Activated T-helper 9 cell treated with anti-CD3 and anti-CD28 coated beads, Interleukin-2, amount 50 U/mL, for 16 hours (primary cell): ENCODE measurements at places on chromosomes 7 and 10.

DNA sequence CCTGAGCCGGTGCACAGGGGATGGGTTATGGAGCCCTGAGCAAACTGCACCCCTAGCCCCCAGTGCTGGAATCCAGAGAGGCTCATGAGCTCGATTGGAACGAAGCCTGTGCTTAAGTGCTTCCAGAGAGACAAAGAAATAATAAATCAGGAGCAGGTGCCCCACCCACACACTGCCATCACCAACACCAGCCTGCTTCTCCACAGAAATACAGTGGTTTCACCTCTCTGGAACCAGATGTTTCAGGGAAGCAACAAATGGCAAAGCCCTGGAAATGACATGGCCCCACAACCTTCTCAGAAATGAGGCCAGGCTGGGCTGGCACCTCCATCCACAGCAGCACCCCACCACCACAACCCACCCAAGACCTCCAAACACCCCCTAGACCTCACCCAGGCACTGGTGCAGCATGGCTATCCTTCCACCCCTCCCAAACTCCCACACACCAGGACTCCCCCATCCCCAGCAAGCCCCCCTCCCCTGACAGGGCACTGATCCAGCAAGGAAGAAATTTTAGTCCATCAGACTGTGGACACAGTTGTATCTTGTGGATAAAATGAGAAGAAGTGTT, 4.1 kb upstream of the SLC18A3 start:
- DNase-seq: no peak

- DNase-seq: no peak
These were observed 74.5 kb downstream of the SND1 start for GRCh38 chr7:127726476-127726875.

DNA sequence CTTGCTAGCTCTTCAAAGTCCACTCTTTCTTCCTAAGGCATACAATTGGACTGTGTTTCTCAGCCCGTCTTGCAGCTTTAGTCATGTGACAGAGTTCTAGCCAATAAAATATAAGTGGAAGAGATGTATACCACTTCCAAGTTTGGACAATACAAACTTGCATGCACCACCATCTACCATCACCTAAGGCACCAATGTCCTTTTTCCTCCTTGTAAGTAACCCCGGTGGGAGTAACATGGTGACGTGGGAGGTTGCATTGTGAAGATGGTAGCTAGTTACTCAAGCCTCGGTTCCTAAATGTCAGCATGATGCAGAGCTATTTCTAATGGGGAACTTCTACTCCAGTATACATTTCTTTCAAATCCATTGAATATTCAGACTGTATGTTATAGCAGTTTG, 5.3 kb upstream of the CACNB2 start:
- DNase-seq: no peak

DNA sequence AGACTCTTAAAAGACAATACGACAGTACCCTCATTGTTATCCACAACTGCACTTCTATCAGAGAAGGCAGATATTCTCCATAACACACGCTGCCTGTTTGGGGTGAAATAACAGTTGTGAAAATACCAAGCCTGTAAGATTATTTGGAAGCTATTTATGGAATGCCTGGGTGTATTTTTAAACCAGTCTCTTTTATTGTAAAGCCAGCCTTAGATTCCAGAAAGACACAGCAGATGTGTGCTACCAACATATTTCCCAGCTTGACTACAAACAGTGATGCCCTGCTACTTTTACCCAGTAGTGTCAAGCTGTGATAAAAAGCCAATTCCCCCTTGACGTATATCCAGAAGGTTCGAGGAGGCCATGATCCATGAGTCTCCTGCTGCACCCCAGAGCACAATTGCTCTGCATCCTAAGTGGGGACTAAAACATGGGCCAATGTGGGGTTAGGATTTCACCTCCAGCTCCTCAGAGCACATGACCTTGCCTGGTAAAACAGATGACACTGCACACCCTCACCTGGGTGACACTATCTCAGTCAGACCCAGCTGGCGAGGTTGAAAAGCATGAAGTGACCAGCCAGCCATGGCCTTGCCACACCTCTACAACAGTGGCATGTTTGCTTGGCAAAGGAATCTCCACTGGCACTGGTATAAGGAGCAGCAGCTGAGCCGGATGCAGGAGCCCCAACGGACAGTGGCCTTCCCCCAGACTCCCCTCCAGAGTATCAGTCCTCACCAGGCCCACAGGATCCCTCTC, 62.2 kb downstream of the GFRA1 start:
- no peak for DNase-seq

- DNase-seq: no peak
These were observed 32.3 kb downstream of the NOD1 start for GRCh38 chr7:30446266-30446665.

DNA sequence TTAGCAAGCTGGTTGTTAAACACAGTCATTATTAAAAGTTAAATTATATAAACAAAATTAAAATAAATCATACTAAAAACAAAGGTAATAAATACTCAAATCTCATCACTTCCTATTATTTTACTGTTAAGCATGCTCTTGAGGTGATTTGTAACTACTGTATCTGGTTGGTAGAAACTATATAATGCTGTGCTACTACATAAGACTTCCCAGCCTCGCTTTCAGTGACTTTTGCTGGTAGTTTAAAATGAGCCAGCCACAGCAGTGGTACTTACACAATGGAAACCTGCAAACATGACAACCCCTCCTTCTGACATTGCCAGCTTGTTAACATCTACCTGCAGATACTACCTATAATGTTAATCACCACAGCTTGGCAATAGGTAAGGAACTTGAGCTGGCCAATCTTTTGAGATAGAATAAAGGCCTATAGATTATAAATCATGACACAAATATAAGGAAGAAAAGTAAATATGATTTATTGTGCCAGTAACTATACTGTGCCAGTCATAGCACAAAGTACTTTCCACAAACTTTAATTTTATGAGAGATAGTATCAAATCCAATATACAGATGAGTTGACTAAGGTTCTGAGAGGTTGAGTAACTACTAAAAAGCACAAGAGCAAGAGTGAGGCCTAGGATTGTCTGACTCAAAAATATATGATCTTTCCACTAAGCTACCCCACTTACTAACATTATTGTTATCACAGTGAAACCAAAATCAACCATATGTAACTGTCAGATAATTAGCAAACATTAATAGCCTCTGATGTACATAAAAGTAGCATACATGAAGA, 181.1 kb upstream of the ASAH2 start:
- DNase-seq: no peak

DNA sequence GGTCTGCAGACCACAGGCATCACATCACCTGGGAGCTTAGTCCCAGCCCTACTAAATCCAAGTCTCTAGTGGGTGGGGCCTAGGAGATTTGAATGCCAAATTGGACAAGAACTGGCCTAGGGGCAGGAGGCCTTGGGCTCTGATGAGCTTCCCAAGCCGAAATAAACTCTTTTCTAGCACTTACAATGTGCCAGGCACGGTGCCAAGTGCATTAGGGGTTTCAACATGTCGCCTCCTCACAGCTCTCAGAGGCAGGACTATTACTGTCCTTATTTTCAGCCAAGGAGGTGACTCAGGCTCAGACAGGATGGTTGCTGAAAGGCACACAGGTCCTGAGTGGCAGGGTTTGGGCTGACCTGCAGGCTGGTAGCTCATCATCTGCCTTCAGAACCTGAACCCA, 9.2 kb upstream of the CPA1 start:
- no peak for DNase-seq

- DNase-seq: no peak
These were observed 1212.4 kb downstream of the SORCS1 start for GRCh38 chr10:105952153-105952552.

- DNase-seq: no peak
These were observed 73.0 kb downstream of the TFPI2 start for GRCh38 chr7:93817526-93817925.

DNA sequence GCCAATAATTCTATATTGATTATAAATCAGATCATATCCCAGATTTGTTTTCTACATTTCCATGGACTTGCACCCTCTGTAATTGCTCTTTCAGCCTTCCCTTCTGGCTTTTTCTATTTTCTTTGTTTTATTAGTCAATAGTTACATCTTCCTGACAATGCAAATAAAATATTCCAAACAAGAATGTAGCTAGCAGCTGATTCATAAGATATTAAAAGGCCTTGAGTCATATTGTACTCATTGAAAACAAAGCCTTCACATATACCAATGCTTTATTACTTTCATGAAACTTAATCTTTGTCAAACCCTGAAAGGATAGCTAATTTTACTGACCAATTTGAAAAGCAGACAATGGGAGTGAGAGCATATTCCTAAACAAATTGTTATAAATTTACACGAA, 10.7 kb upstream of the SFMBT2 start:
- DNase-seq: no peak

GRCh38 chr10:15141136-15142054, 27.1 kb downstream of the NMT2 start:
- no peak for DNase-seq

- DNase-seq: no peak
These were observed 8.2 kb downstream of the NT5C3A start for GRCh38 chr7:33054261-33054964.

GRCh38 chr7:108294595-108294994, 161.6 kb downstream of the NRCAM start:
- no peak for DNase-seq

DNA sequence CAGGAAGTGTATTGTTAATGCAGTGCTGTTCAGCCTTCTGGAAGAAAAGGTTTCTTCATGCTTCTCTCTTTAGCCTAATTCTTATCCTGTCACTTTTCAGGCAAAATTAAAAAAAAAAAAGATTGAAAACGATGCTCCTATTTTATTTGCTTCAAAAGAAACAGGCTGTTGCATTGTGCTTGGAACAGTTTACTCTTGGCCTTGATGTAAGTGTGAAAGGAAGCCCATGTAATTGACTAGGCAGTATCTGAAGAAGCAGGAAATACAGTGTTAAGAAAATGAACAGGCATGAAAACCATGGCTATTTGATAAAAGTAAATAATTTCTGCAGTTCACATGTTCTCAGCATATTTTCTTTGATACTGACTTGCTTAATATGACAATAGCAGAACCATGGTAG, 40.4 kb upstream of the ATRNL1 start:
- DNase-seq: no peak

- no peak for DNase-seq
These were observed 295.0 kb upstream of the LYZL1 start for GRCh38 chr10:28993861-28994260.

- DNase-seq: no peak
These were observed 22.3 kb downstream of the PIK3CG start for GRCh38 chr7:106887421-106887820.

GRCh38 chr7:112437072-112437471, 13.2 kb upstream of the IFRD1 start:
- no peak for DNase-seq

- DNase-seq: no peak
These were observed 23.2 kb downstream of the RAPGEF5 start for GRCh38 chr7:22333680-22334141.

GRCh38 chr10:131202990-131203389, 108.5 kb downstream of the TCERG1L start:
- DNase-seq: no peak

- no peak for DNase-seq
These were observed 139.8 kb downstream of the MYOF start for GRCh38 chr10:93342366-93342765.

- no peak for DNase-seq
These were observed 2.5 kb downstream of the SCRN1 start for GRCh38 chr7:29987083-29987482.

- no peak for DNase-seq
These were observed 816 bp downstream of the TECPR1 start for GRCh38 chr7:98251231-98251600.

GRCh38 chr7:124635416-124635815, 130.2 kb downstream of the GPR37 start:
- DNase-seq: no peak

GRCh38 chr10:107098326-107098725, 66.2 kb downstream of the SORCS1 start:
- no peak for DNase-seq

DNA sequence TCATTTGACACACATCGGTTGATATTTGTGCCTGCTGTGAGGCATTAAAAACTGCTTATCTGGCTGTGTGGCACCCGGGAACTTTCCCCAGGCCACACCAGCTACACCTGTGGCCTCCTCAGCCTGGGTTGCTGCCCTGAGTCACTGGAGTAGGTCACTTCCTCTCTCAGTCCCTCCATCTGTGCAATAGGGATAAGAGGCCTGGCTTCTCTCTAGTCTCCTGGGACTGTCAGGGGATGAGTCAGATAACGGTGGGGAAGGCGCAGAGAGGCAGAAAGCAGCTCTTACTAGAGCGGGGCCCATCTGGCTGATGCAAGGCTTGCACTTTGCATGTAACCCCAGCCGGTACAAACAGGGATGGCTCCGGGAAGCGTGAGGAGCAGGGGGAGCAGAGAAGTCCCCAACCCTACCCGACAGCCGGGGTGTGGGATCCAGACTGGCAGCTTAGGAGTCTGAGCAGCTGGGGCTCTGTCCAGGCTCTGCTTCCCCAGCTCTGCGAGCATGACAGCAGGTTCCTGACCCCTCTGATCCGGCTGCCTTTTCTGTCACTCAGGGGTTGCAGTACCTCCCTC, 34.0 kb downstream of the DNAJB12 start:
- peak; percentile 64 for DNase-seq

GRCh38 chr7:141128506-141128905, 54.6 kb downstream of the TMEM178B start:
- no peak for DNase-seq

DNA sequence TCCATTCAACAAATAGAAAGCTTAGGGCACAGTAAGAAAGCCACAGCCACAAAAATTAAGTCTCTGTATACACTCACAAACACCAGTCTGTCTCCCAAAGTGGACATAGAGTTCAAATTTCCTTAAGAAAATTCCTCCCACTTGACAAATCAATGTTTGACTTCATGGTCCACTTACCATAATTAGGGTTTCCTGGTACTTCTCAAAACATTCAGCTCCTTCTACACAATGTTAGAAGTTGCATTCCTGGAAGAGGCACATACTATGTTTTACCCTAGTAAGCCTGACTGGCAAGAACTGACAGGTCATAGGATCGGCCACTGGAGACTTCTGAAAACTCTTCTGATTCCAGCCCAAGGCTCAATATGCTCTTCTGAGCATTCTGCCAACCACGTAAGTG, 70.5 kb downstream of the CPXM2 start:
- DNase-seq: no peak

DNA sequence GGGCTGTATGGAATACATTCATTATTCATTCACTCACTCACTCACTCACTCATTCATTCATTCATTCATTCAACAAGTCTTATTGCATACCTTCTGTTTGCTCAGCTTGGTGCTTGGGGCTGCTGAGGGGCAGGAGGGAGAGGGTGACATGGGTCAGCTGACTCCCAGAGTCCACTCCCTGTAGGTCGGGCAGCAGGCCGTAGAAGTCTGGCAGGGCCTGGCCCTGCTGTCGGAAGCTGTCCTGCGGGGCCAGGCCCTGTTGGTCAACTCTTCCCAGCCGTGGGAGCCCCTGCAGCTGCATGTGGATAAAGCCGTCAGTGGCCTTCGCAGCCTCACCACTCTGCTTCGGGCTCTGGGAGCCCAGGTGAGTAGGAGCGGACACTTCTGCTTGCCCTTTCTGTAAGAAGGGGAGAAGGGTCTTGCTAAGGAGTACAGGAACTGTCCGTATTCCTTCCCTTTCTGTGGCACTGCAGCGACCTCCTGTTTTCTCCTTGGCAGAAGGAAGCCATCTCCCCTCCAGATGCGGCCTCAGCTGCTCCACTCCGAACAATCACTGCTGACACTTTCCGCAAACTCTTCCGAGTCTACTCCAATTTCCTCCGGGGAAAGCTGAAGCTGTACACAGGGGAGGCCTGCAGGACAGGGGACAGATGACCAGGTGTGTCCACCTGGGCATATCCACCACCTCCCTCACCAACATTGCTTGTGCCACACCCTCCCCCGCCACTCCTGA, 2.4 kb downstream of the EPO start:
- DNase-seq: no peak

- no peak for DNase-seq
These were observed 5.8 kb downstream of the GNB2 start for GRCh38 chr7:100679129-100679926.

GRCh38 chr7:31679574-31680305, 7.3 kb upstream of the PPP1R17 start:
- DNase-seq: no peak
